NCI-H1436 treated with DMSO at 0.1 percent for 48 hours (cell line): ENCODE measurements at places on chromosomes 1 and 21.
A peak's percentile ranks its signal among the peaks of the same experiment; 100 is the strongest.

- no peak for DNase-seq
These were observed 175.8 kb downstream of the TNFSF18 start for GRCh38 chr1:172874950-172875349.

DNA sequence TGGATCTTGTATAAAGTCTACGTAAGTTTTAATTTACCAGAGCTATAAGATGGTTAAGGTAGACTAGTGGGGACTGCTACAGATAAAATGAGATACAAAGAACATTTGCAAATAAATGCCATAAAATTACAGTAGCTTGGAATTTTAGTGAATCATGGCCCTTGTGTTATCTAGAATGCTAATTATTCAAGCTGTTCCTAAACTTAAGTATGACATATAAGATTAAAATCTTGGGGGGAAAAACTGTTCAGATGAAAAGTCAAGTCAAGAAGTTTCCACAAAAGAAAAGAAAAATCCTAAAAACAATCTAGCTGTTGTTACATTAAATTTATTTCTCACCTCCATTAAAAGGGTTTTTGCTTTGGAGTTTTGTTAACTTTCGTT, 51.7 kb downstream of the SIM2 start:
- no peak for DNase-seq

DNA sequence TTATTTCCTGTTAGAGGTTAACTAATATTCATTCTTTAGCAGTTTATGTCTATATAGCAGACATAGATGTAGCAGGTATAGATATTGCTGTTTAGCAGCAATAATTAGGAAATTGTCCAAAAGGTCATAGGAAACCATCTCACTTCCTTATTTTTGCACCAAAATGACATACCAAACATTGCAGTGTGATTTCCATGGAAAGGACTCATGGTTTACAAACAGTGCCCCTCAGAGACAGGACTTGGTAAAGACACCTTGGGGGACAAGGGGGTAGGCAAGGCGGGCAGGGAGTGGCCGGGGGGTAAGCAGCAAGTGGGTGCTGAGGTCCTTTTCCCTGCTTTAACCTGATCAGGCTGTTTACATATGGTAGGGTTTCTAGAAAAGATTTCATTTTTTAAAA, 30.5 kb downstream of the BATF3 start:
- no peak for DNase-seq

- no peak for DNase-seq
These were observed 78.6 kb downstream of the HHAT start for GRCh38 chr1:210407207-210407886.

DNA sequence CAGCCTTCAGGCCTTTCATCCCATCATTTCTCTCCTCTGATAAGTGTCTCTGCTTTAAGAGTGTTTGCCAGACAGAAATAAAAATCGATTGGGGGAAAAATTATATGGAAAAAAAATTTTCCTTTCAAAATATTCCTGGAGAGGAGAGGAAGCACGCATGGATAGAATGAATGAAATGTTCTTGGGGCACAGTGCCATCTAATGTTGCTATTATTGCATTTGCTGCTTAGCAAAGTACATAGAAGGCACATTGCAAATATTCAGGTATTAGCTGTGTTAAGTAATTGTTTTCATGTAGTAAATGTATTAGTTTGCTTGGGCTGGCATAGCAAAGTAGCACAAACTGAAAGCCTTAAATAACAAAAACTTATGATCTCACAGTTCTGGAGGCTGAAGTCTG, 18.1 kb downstream of the B3GALT5 start:
- no peak for DNase-seq

DNA sequence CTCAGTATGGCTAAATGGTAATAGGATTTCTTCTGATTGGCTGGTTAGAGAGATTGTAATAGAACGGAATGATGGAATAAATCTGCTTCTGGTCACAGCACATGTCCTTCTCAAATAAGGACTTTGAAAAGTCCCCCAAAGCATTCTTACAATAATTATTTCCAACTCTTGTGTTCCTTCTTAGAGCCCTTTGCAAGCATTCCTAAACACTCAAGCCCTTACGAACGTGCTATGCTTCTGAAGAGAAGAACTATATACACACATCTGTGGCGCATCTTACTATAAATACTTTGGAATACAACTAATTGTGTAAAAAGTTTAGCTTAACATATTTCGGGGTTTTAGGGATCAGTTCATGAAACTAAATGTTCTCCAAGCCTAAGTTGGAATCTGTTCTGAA, 25.6 kb downstream of the CLIC4 start:
- no peak for DNase-seq

DNA sequence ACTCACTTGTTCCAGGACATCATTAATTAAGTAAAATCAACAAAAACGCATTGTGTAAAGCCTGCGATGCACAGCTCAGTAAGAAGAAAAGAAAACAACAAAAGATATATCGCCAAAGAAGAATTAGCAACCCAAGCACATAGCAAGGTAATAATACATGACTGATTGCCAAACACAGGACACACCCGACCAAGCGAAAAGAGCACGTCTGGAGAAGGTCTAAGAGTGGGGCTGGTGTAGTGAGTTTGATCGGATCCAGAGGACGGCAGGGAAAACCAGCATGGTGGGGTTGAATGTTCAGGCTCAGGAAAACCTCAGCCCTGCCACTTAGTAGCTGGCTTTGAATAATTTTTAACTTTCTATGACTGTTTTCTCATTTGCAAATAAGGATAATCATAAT, 69.8 kb downstream of the JAK1 start:
- no peak for DNase-seq

- DNase-seq: no peak
These were observed 79.5 kb downstream of the TIAM1 start for GRCh38 chr21:31264574-31264973.

- no peak for DNase-seq
These were observed 275.5 kb upstream of the RUNX1 start for GRCh38 chr21:35324372-35325220.

GRCh38 chr1:169914531-169914930, 20.8 kb upstream of the SCYL3 start:
- no peak for DNase-seq

- no peak for DNase-seq
These were observed 19.7 kb downstream of the STUM start for GRCh38 chr1:226568077-226568831.

DNA sequence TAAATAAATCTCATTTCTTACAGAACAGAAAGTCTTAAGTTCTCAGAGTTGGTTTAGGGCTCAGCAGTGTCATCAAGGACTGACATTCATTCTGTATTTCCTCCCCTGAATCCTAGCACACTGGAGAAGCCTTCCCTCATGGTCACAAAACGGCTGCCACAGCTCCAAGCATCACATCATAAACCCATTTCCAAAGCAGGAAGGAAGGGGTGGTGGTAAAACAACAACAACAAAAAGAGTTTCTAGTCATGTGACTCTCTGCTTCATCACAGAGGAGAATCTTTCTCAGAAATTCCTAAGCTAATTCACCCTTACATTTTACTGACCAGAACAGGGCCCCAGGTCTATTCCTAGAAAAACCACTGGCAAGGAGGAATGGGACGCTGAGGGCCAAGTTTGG, 210.3 kb downstream of the KAZN start:
- no peak for DNase-seq

- DNase-seq: no peak
These were observed 1.1 kb upstream of the AGO1 start for GRCh38 chr1:35881850-35882273.

- no peak for DNase-seq
These were observed 38.7 kb downstream of the AMY1C start for GRCh38 chr1:103788377-103788776.

GRCh38 chr1:191662051-191662450, 496.2 kb upstream of the RGS18 start:
- DNase-seq: no peak

- no peak for DNase-seq
These were observed 390.2 kb downstream of the ZP4 start for GRCh38 chr1:237500566-237500965.

GRCh38 chr1:223711173-223711572, 1.2 kb upstream of the CAPN2 start:
- no peak for DNase-seq

- DNase-seq: peak; percentile 22
These were observed at the start of gene LRRC52 for GRCh38 chr1:165543532-165544438. LRRC52 (plus strand) TSS chr1:165544000; CDS start chr1:165544297, 297 bp downstream.

DNA sequence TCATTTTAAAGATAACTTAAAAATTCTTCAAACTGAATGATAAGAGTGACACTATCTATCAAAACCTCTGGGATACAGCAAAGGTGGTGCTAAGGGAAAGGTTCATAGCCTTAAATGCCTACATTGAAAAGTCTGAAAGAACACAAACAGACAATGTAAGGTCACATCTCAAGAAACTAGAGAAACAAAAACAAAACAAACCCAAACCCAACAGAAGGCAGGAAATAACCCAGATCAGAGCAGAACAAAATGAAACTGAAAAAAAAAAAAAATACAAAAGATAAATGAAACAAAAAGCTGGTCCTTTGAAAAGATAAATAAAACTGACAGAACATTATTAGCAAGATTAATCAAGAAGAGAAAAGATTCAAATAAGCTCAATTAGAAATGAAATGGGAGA, 6.8 kb downstream of the ODF2L start:
- no peak for DNase-seq

DNA sequence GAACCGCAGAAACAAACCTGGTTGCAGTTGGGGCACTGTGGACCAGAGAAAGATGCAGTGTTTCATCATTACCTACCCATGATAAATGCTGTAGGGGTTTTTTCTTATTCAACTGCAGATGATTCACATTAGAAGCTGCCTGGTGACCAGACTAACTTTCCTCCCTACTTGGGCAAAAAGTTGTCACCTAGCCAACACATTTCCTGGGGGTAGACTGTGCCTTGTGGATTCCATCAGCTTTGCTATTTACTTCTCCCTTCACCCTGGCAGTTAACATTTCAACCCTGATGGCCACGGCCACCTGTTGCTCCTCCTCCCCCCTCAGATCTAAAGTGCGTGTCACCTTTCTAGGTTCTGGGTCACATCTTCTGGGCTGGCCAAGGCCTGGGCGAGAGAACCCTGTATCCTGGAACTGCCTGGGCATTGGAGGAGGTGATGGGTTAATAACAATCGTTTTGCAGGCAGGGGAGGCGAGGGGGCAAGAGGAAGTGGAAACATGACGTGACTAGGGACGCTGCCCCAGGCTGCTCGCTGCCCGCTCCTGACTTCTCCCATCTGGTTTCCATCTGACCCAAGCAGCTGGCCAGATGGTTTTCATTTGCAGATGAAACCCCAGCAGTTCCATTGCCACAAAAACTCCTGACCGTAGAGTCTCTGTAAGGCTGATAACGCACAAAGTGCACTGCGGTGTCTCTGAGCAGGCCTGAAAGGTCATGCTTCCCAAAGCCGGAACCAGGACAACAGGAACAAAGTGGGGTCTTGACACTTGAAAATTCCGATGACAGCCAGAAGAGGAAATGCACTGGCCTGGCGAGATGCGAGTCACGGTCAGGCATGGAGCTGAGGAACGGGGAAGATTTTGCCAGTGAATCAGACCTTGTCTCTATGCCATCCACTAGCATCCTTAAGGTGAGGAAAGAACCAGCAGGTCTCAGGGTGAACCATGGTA, 36.6 kb downstream of the CAPZB start:
- DNase-seq: no peak

DNA sequence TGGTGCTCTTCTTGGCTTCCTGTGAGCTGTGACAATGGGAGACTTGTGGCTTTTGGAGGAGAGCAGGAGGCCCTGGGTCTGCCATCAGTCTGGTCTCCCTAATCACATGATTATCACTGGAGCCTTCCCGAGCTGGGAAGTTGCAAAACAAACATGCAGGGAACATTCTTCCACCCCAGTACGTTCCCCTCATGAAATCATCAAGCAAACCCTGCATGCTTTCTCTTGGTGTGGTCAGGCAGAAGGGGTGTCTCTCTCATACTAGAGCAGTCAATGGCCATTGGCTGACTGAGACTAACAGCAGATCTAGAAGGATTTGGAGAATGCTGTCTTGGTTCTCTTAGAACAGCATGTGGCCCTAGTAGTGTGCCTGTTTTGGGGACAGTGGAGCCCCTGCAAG, 111.2 kb downstream of the LIPI start:
- DNase-seq: no peak

GRCh38 chr1:1788646-1789431, 10.6 kb upstream of the NADK start:
- DNase-seq: no peak

- DNase-seq: no peak
These were observed at the start of gene SELENBP1 for GRCh38 chr1:151372058-151372934. SELENBP1 (minus strand) TSS chr1:151372705; CDS start chr1:151372641, 64 bp downstream.

DNA sequence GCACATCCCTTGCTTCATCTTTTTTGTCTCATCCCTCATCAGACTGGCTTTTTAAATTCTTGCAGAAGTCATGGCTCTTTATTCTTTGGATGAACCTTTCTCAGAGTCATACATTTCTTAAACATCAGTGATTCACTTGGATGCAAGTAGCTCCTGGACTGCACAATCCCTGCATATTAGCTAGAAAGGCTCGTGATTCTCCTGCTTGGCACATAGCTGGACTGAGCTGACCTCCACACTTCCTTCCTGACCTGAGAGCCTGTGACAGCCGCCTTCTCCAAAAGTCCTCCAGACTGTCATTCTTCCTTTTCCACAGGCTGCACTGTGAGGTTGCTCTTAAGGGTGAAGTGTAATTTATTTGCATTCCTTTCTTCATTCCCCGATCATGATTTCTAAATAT, 109.4 kb downstream of the RGL1 start:
- no peak for DNase-seq

DNA sequence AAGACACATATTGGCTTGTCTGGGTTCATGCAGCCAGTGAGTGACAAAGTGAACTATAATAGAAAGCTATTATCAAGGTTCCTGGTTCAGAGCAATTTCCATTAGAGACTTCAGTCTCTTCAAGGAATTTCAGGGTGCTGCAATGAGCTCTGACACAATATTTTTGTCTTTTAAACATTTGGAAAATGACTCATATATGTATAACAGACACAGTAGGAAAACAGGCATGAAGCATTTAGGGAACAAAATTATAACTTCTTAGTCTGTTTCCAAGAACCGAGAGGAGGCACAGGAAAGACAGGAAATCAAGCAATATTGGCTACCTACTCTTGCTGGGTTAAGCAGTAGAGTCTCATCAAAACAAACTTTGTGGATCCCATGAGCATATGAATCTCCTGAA, 170.4 kb downstream of the PTPRC start:
- DNase-seq: no peak

- DNase-seq: no peak
These were observed 24.4 kb upstream of the CEP350 start for GRCh38 chr1:179929955-179930798.
